Ammon's horn (tissue), 1 donor: ENCODE measurements at places on chromosomes 3 and 15.

- DNase-seq, result no peak
Measured at GRCh38 chr3:72675243-72675642, 173.0 kb downstream of the SHQ1 start.

GRCh38 chr3:123750659-123751420 lies 133.3 kb downstream of the MYLK start:
- DNase-seq, result no peak

DNA sequence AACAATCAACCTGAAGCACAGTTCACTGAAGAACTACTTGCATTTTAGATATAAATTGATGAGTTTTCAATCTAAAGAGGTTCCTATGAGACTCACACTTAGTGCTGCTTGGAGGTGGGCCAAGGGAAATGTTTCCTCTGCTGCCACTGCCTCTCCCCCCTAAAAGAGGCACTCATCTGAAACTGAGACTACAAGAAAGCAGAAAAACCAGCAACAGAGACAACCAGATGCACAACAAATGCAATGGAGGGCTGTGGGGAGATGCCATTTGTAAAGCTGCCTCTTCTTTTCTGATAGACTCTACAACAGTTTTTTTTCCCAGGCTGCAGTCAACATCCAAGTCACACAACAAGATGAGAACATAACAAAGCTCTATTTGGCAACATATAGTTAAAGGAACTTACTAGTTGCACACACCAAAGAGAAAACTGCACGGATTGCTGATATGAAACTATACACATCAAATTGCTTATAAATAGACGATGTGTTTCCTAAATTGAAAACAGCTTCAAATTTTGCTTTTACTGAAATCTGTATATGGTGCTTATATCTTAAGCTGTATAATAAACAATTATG lies 11.0 kb downstream of the TSPAN3 start:
- peak; percentile 51 for DNase-seq

- no peak for DNase-seq
Measured at GRCh38 chr3:53217175-53217574, 38.6 kb downstream of the TKT start.

- no peak for DNase-seq
Measured at GRCh38 chr15:77479015-77479414, 58.3 kb downstream of the HMG20A start.
